Breast epithelium (tissue), 4 donors: ENCODE measurements at places on chromosomes 12 and 14.

GRCh38 chr14:34135492-34135891, 184.6 kb upstream of the EGLN3 start:
- H3K36me3 ChIP-seq, result no peaks in the 10 kb centered on the region
- DNase-seq, result no peak
- H3K4me3 ChIP-seq, result no peak overlapping the region
- H3K4me1 ChIP-seq, result no peaks in the 10 kb centered on the region

DNA sequence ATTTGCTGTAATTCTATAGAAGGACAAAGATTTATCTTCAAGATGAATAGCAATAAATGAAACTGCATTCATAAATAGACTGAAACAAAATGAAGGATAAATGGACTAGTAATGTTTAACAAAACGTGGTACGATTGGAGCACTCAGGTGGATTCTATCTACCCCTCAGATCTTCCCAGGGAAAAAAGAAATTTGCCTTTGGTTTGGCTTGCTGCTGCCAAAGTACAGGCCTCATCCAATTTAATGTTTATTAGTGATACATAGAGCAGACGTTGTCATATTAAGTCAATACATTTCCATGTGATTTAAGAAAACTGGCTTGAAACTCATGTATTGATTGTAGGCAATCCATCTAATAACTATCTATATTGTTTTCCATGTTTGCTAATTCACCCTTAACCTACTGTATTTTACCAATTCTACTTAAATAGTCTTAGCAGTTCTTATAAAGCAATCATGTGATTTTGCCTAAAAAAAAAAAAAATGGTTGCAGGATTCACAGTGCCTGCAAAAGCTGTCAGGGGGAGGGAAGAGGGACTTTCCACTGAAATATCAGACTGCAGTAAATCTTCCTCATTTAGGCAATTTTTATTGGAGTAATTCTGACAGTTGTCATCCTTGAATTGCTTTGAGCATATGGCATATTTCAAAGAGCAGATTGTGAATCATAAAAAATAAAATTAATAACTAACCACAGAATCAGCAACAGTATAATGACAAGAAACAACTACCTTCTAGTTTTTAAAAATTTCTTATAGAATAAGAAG, 242.2 kb upstream of the NPAS3 start:
- H3K4me1 ChIP-seq, result no peaks in the 10 kb centered on the region
- no peak overlapping the region for H3K4me3 ChIP-seq
- H3K36me3 ChIP-seq, result no peaks in the 10 kb centered on the region
- no peak overlapping the region for H3K27ac ChIP-seq
- H3K27me3 ChIP-seq, result no peaks in the 10 kb centered on the region

- no peaks in the 10 kb centered on the region for H3K36me3 ChIP-seq
- no peak overlapping the region for H3K4me3 ChIP-seq
- peak overlapping the region; percentile 77 for H3K27ac ChIP-seq
- H3K4me1 ChIP-seq, result peaks cover 4% of the 10 kb centered on the region
Observed at GRCh38 chr14:63896278-63896720, 43.5 kb downstream of the SYNE2 start.

GRCh38 chr14:105399466-105399775, 1.1 kb downstream of the TEX22 start:
- H3K36me3 ChIP-seq, result no peaks in the 10 kb centered on the region
- H3K27ac ChIP-seq, result no peak overlapping the region
- H3K27me3 ChIP-seq, result no peaks in the 10 kb centered on the region
- no peaks in the 10 kb centered on the region for H3K4me1 ChIP-seq
- no peak for DNase-seq

DNA sequence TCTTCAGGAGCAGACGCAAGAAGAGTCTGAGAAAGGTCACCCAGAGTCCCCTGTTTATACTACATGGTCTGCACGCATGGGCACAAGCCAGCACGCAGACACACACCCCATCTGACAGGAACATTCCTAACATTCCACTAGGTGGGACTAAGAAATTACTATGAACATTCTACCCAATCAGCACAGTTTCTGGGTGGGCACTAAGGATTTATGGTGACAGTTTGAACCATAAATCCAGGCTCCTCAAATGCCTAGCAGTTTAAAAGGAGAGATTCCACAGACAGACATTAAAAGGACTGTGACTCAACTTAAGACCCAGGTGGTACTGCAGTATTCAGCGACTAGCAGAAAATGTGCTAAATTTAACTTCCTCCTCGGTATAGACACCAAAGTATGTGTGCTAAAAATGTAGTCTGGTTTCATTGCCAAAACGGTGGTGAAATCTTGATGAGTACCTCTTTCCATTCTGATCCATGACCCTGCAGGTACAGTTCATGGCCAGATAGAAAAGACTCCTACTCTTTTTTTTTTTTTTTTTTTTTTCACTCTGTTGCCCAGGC, 16.2 kb downstream of the ABHD4 start:
- H3K4me1 ChIP-seq, result no peaks in the 10 kb centered on the region
- H3K4me3 ChIP-seq, result no peak overlapping the region
- no peak for DNase-seq
- H3K36me3 ChIP-seq, result peaks cover 6% of the 10 kb centered on the region
- peak overlapping the region; percentile 36 for H3K27ac ChIP-seq

GRCh38 chr14:87944987-87945604, 47.9 kb downstream of the GALC start:
- DNase-seq, result no peak
- no peaks in the 10 kb centered on the region for H3K27me3 ChIP-seq
- H3K27ac ChIP-seq, result no peak overlapping the region
- H3K4me3 ChIP-seq, result no peak overlapping the region
- H3K4me1 ChIP-seq, result no peaks in the 10 kb centered on the region

DNA sequence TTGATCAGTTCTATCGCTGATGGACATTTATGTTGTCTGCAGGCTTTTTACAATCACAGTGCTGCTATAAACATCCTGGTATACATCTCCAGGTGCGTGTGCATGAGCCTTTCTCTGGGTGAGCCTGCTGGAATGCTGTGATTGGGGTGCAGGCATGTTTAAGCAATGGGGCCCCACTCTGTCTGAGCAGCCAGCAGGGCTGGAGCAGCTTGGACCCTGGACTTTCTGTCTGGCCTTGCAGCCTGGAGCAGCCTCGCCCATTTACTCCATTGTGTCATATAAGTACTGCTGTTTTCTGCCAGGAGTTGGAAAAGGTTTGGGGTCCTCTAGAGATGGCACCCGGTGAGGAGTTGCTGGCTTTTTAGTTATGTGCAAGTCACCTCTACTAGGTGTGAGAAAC, 199.0 kb downstream of the KIF26A start:
- H3K36me3 ChIP-seq, result no peaks in the 10 kb centered on the region
- H3K27ac ChIP-seq, result no peak overlapping the region
- peak; percentile 12 for DNase-seq
- H3K27me3 ChIP-seq, result peaks cover 25% of the 10 kb centered on the region
- H3K4me1 ChIP-seq, result no peaks in the 10 kb centered on the region
- no peak overlapping the region for H3K4me3 ChIP-seq

DNA sequence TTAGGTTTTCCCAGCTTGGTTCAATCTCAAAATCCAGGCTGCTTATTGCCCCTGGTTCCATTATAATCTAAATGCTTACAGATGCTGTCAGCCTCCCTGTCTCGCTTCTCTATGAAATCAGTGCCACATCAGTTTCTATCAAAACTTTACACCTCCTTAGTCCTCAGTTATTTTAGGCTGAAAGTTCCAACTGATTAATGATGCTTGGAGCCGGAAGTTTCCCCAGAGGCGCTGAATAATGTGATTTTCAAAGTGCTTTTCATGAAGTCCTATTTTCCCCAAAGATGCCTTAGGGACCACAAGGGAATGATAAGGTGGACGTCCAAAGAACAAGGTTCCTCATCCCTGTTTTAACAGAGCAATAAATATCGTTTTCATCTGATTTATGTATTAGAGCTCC, 262.4 kb upstream of the RMST start:
- no peaks in the 10 kb centered on the region for H3K36me3 ChIP-seq
- H3K4me1 ChIP-seq, result no peaks in the 10 kb centered on the region
- H3K4me3 ChIP-seq, result no peak overlapping the region
- no peaks in the 10 kb centered on the region for H3K27me3 ChIP-seq
- no peak for DNase-seq
- no peak overlapping the region for H3K27ac ChIP-seq

GRCh38 chr14:75252254-75252837, 26.3 kb upstream of the FOS start:
- no peak for DNase-seq
- no peaks in the 10 kb centered on the region for H3K4me1 ChIP-seq
- H3K27me3 ChIP-seq, result no peaks in the 10 kb centered on the region
- H3K4me3 ChIP-seq, result no peak overlapping the region
- no peaks in the 10 kb centered on the region for H3K36me3 ChIP-seq
- H3K27ac ChIP-seq, result peak overlapping the region; percentile 91

DNA sequence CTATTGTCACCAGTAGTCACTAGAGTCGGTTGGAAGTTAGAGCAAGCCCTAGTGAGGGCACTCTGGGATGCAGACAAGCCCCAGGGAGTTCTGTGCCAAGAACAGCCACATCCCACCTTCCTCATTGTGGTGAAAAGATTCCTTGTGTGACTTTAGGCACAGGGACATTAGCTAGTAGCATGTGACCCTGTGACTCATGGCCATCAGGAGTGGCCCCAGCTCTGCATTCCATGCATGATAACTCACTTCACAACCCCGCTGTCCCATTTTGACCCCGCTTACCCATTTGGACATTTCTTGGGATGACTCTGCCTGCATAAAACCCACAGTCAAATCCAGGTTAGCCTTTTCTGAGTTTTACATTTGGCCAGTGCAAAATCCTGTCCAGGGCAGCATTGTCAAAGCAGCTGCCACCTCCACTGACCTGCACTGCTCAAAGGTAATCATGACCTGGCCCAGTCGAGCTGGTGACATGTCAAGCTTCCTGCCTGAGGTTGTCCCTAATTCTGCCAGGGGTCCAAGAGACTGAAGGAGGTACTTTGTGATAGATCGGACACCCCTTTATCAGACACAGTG, 430.5 kb downstream of the DPF3 start:
- no peaks in the 10 kb centered on the region for H3K4me1 ChIP-seq
- no peaks in the 10 kb centered on the region for H3K27me3 ChIP-seq
- no peak overlapping the region for H3K4me3 ChIP-seq
- no peaks in the 10 kb centered on the region for H3K36me3 ChIP-seq

- H3K4me1 ChIP-seq, result no peaks in the 10 kb centered on the region
- no peak overlapping the region for H3K27ac ChIP-seq
- H3K36me3 ChIP-seq, result no peaks in the 10 kb centered on the region
- H3K4me3 ChIP-seq, result no peak overlapping the region
- H3K27me3 ChIP-seq, result no peaks in the 10 kb centered on the region
Observed at GRCh38 chr12:126700096-126700495, 1566.9 kb upstream of the TMEM132C start.

- no peak overlapping the region for H3K27ac ChIP-seq
- no peak overlapping the region for H3K4me3 ChIP-seq
- no peaks in the 10 kb centered on the region for H3K27me3 ChIP-seq
- no peaks in the 10 kb centered on the region for H3K36me3 ChIP-seq
- H3K4me1 ChIP-seq, result no peaks in the 10 kb centered on the region
Observed at GRCh38 chr12:106914796-106915634, 40.7 kb upstream of the TMEM263 start.

- no peaks in the 10 kb centered on the region for H3K4me1 ChIP-seq
- no peak overlapping the region for H3K27ac ChIP-seq
- no peak overlapping the region for H3K4me3 ChIP-seq
- H3K36me3 ChIP-seq, result no peaks in the 10 kb centered on the region
Observed at GRCh38 chr12:101414533-101415119, 7.1 kb upstream of the ARL1 start.

DNA sequence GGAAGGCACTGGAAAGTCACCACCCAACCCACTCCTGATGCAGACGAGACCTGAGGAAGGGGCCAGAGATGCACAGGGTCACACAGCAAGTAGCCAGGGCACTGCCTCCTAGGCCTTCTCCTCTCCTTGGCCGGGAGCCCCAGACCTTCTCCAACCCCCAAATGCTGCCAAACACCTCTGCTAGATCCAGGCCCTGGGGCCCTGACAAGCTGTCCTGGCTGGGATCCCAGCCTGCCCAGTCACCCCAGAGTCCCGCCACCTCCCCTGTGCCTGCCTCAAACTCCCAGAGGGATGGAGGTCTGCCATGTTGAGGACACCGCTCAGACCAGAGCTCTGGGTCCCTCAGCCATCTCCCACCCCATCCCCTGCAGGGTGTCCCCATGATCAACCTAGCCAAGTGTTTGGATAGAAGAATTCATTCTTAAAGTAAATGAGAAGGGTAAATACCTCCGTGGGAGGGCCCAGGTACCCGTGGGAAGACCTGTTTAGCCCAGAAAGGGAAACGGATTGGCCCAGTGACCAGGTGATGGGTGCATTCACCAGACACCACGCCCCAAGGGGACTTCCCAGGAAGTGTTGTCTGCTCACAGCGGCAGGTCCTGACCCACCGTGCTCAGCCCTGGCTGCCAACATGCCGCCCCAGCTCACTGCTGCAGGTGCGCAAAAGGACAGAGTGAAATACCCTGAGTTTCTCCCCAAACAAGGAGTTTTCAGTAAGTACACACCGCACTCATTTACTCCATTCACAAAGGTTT, 4.6 kb upstream of the DIO3 start:
- DNase-seq, result peak; percentile 32
- no peaks in the 10 kb centered on the region for H3K27me3 ChIP-seq
- no peaks in the 10 kb centered on the region for H3K36me3 ChIP-seq

DNA sequence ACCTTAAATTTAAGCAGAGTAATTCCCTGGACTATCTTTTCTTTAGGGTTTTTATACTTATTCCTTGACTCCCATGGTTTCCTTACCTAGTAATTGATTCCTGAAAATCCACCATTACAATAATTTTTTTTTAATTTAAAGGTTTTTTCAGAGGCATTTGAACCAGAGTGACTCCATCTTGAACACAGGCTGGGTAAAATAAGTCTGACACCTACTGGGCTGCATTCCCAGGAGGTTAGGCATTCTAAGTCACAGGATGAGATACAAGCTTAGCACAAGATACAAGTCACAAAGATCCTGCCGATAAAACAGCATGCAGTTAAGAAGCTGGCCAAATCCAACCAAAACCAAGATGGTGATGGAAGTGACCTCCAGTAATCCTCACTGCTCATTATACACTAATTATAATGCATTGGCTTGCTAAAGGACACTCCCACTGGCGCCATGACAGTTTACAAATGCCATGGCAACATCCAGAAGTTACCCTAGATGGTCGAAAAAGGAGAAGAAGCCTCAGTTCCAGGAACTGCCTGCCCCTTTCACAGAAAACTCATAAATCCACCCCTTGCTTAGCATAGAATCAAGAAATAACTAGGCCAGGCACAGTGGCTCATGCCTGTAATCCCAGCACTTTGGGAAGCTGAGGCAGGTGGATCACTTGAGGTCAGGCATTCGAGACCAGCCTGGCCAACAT, 53.6 kb downstream of the SLC25A21 start:
- no peak overlapping the region for H3K4me3 ChIP-seq
- DNase-seq, result no peak
- H3K4me1 ChIP-seq, result no peaks in the 10 kb centered on the region
- H3K27me3 ChIP-seq, result no peaks in the 10 kb centered on the region
- no peaks in the 10 kb centered on the region for H3K36me3 ChIP-seq
